ENCODE measurements at places on chromosomes 2 and 18.
A peak's percentile ranks its signal among the peaks of the same experiment; 100 is the strongest.

DNA sequence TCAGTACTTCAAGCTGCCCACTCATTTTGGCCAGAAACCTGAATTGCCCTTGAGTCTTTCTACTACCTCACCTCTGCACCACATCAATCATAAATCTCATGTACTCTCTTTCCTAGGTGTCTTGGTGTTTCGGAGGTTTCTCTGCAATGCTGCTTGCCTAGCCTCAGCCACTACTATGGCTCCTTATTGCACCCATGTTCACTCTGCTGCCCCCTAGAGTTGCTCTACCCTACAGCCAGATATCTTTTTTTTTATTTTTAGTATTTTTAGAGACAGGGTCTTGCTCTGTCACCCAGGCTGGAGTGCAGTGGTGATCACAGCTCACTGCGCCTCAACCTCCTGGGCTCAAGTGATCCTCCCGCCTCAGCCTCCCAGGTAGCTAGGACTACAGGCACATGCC lies 413.0 kb downstream of the PTPRM start:
- no peak for DNase-seq

DNA sequence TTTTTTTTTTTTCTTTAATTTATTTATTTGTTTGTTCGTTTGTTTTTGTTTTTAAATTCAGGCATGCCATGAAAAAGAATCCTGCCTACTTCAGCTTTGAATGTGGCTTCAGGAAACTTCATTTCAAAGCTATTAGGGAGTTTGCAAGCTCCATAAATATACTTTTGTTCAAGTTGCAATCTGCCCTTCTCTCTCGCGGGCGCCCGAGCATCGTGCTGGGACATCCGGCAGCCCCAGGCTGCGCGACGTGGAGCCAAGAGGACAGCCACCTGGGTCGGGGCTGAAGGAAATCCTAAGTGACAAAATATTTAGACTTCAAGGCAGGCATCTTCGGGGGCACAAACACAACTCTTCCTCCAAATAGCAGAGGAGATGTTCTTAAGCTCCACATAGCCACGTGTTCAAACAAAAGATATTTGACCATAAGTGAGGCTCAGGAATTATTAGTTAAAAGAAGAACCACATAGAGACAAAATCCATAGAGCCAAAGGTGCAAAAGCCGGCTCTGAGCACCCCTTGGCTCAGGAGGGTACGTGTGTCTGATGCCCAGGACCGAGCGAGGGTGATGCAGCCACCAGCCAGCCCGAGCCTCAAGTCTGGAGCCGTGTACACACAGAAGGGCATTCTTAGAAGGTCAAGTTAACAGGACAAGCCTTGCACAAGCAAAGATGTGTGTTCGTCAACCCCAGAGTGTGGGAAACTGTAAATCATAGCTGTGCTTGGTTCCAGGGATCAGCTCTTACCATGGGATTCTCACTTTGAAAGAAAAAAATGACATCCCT lies 256.5 kb upstream of the SALL3 start:
- no peak for DNase-seq

DNA sequence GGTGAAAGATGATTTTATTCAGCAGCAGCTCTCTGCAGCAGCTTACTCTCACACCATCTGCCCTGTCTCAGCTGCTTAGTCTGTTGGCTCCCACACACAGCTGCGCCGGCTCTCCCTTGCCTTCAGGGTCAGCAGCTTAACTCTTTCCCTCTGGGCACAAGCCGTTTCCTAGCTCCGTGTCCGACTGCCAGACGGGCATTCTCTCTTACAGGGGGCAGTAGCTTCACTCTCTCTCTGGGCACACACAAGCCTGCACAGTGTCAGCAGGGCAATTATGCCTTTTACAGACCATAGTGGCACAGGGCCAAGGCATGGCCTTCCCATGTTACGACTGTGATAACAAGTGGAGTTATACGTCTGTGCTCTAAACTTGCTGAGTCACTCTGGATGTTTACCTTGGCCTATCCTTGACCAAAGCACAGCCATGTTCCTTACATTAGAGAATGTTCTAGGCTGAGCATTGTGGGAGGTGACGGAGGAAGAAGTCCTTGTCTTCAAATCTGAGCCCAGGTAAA lies 31.7 kb downstream of the PCARE start:
- DNase-seq, result peak; percentile 46

DNA sequence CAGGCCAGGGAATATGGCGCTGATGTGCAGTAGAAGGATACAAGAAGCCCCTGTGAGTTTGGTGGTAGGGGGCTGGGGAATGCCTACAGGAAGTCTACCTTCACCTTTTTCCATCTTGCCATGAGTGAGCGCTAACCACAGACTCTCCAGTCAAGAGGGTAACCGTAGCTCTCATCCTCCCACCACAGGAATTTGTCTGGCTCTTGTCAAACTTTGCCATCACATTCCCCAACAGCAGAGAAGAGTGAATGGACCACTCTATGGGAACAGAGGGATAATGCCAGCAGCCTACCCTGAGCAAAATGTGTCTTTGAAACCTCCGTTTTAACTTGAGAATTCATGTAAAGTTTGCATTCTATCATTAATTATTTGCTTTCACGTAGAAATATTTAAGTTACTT lies 168.3 kb downstream of the NRP2 start:
- no peak for DNase-seq

- no peak for DNase-seq
These were observed 371.5 kb downstream of the LNPK start for GRCh38 chr2:175630280-175631244.

All from AG04450 (cell line).